ENCODE measurements at places on chromosomes 3 and 15.

DNA sequence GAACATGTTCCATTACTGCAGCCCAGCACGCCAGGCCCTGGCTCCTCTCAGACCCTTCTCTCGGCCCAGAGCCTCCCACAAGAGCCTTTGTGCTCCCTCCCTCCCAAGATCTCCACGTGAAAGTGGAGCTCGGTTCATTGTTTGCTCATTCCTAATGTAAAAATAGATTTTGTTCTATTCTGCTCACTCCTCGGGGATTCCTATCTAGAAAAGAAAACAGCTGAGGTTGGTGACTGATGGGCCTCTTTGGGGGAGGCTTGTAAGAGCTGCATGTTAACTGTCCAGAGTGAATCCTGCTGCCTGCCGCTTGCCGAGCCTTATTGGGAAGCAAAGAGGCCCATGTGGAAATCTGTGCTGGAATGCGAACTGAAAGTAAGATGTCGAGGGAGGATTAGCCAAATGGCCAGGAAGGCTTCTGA is 267.1 kb downstream of the LRTM1 start:
- no peak for DNase-seq

GRCh38 chr3:468172-468571 is 271.6 kb downstream of the CHL1 start:
- DNase-seq = no peak

GRCh38 chr15:70605606-70606410 is 157.6 kb downstream of the UACA start:
- DNase-seq = peak; percentile 55

DNA sequence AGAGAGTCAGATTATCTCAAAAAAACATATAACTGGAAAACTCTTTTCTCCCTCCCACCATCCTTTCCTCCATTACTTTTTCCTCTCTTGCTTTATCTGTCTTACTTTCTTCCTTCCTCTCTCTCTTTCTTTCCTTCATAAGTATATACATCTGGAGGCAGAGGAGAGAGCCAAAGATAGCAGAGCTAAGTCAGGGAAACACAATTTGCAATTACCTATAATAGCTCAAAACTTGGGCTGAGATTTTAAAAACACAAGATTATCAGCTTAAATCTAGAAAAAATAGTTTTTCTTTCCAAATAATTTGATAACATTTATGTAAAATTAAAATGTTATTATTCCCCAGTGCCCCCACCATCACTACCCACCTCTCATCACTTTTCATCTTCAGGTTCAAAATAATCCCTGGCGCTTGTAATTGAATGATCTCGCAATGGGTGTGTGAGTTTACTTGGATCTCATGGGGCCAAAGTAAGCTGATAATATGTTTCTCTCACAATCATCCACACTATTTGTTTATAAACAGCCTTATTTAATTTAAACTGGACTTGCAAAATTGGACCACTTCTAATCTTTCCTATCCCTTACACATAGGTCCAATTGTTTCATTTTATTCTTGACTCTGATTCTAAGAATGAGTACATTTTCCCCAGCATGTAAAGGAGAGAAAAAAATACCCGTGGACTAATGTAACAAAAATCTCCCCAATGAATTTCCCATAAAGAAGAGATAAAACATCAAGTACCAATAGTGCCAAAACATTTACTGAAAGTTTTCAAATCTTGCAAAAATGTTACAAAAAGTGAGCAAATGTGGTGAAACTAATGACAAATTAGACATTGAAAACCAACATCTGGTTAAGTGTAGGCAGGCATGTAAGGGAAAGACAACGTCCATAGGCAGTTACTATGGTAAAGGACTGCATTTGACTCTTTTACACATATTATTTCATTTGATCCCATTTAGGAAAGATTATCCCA is 236.9 kb downstream of the DTWD1 start:
- no peak for DNase-seq

- peak; percentile 47 for DNase-seq
Measured at GRCh38 chr15:44101944-44102343, 93.1 kb downstream of the FRMD5 start.

GRCh38 chr3:4950351-4950784 is 28.9 kb upstream of the BHLHE40 start:
- DNase-seq = no peak

- no peak for DNase-seq
Measured at GRCh38 chr3:144294659-144295538, 323.3 kb downstream of the DIPK2A start.

- DNase-seq = no peak
Measured at GRCh38 chr3:61094608-61095007, 156.6 kb downstream of the FHIT start.

GRCh38 chr3:129599073-129599472 is 7.4 kb downstream of the PLXND1 start:
- no peak for DNase-seq

DNA sequence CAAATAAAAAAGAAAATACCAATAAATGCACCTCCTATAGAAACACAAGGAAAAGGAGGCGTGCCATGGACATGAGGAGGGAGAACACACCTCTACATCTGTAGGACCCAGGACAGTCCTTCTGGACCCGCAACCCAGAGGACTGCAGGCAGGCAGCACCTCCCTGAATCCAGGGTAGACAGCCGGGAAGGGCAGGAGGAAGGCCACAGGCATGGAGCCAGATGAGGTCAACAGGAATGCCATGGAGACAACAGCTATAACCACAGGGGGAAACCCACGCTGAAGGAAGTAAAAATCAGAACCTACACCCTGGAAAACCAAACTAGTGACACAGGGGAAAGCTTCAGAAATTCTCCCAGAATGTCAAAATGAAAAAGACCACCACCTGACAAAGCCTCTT is 248.8 kb upstream of the NSMCE3 start:
- no peak for DNase-seq

- no peak for DNase-seq
Measured at GRCh38 chr3:25910997-25911396, 121.1 kb downstream of the OXSM start.

- DNase-seq = peak; percentile 12
Measured at GRCh38 chr3:72657666-72658065, 190.6 kb downstream of the SHQ1 start.

GRCh38 chr3:133937061-133937686 is 41.5 kb upstream of the RAB6B start:
- DNase-seq = no peak

GRCh38 chr3:134080761-134081160 is 51.0 kb upstream of the SLCO2A1 start:
- no peak for DNase-seq

GRCh38 chr15:88334436-88334835 is 77.9 kb upstream of the NTRK3 start:
- DNase-seq = no peak

DNA sequence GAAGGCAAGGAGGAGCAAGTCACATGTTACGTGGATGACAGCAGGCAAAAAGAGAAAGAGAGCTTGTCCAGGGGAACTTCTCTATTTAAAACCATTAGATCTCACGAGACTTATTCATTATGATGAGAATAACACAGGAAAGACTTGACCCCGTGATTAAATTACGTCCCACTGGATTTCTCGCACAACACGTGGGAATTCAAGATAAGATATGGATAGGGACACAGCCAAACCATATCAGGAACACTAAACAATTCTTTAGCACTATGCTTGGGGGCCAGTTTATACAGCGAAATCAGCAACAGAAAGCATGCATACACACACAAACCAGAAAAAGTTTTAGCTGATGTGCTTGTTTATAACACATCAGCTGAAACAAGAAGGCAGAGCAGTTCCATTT is 704.2 kb downstream of the OTOL1 start:
- DNase-seq = no peak

DNA sequence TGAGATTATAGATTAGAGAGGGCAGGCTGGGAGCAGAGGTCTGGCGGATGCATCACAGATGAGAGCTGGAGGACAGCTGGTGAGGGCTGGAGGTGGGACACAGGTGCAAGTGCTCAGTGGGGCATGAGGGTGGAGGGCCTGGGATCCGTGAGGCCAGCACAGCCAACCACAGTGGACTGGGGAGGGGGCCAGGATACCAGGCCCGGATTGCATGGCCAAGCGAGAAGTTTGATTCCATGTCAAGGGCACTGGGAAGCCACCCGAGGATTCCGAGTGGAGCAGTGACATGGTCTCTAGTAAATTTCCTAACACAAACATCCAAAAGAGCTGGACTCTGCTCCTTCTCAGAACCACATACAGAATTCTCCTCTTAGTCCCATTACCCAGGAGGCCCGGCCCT is 44.0 kb upstream of the SLC41A3 start:
- no peak for DNase-seq

- no peak for DNase-seq
Measured at GRCh38 chr3:194871864-194872668, 186.4 kb downstream of the FAM43A start.

DNA sequence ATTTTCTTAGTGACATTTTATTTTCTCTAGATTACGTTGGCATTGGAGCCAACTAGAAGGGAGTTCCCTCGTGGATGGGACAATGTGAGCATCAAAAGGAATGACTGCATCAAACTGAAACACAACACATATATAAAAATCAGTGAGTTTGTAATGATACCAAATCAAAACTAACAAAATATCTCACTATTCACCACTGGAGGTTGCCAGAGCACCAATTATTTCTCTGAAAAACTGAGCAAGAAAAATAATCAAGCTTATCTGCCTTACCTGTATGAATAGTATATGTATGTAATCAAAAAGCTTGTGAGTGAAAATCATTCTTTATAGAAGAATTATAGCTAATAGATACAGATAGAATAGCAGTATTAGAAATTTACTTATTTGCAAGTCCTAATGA is 46.8 kb upstream of the OTOL1 start:
- DNase-seq = no peak

DNA sequence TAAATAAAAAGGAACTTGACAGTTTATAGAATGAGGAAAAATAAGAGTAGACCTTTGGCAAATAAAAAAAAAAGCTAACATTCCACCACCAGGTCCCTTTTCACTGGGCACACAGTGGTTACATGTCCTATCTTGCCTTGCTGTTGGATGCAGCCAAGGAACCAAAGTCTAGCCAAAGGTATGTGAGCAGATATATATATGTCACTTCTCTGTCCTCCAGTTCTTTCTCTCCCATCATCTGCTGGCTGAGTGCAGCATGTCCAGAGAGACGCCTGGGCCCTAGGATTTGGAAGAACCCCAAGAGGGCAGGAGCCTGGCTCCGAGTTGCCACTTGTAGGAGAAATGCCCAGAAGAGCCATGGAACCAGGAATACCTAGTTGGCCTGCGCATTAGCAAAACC is 104.7 kb downstream of the SERPINI1 start:
- no peak for DNase-seq

GRCh38 chr3:134008630-134009156 is 21.0 kb downstream of the SLCO2A1 start:
- no peak for DNase-seq

- peak; percentile 93 for DNase-seq
Measured at GRCh38 chr3:82165266-82165665, 403.8 kb upstream of the GBE1 start.

DNA sequence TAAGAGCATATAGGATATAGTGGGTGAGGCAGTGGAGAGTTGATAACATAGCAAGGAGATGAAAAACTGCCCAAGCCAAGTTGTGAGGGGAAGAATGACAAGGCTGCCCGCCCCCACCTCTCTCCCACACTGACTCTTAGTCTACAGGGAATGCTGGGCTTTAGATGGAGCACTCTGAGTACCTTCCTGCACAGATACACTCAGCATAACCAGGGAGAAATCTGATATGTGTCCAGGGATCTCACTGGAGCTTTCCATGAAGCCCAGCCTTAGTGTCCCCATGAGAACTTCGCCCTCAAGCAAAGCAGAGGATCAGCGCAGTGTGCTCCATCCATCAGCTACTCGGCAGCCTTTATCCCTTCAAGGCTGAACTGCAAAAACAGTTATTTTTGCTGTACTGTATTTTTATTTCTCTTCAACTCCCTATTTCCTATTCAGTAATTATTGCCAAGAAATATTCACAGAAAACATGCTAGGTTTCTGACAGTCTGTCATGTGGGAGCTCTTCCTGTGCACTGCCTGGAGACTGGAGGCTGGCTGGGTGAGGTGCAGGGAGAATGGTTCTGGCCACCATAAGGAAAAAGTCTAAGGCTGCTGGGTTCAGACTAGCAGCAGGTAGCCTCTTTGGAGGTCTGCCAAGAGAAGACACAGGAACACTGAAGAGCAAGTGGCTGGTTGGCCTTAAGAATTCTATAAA is 475.2 kb upstream of the PPP2R3A start:
- no peak for DNase-seq

GRCh38 chr15:51234176-51234927 is 104.0 kb downstream of the CYP19A1 start:
- no peak for DNase-seq

DNA sequence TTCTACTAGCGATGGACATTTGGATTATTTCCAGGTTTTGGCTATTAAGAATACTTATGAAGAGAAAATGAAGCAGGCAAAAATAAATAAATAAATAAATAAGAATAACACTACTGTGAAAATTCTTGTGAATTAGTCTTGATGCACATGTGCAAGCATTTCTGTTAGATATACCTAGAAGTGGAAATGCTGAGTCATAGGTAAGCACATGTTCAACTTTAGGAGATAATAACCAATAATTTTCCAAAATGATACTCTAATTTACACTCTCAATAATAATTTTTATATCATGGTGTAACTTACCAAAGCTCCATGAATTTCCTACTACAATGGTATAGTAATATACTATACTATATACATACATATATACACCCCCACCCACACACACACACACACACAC is 23.4 kb downstream of the EMC4 start:
- DNase-seq = no peak

DNA sequence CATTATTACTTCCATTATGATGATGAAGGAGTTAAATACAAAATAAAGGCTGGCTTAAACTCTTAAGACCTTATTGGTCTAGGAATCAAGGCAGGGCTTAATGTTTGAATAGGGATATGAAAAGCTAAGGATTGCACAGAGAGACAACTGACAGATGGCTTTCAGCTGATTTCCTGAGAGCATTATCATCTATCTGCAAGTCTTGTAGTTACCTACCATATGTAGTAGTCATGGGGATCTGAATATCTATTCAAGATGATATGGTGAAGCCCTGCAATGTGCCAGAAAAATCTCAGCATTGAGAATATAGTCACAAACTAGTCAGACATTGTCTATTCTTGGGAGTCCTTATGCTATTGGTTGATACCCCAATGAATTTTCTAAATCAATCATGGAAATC is 47.5 kb upstream of the CHMP2B start:
- no peak for DNase-seq

DNA sequence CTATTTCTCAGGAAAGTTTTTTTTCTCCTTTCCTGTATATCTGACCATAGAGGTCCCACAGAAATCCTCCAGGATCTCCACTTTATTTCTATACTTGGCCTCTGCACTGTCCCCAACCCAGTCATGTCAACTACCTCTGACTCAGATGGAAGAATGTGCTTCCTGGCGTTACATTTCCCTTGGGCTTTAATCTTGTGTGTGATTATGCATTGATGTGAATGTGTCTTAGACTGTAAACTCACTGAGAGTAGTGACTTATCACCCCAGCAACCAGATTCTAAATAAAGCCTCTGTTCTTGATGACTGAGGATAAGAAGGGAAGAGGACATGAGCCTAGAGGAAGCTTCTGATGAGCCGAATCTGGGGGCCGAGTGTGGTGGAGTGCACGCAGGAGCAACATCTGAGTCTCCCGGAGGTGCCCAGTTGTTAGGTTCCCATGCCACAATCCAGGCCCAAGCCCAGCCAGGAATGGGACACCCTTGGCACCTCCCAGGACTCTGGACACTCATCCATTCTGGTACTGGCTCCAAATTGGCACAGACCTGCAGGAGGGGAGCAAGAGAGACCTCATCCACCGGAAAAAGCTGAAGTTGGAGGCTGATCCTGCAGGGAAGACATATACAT is 32.1 kb upstream of the HEG1 start:
- peak; percentile 84 for DNase-seq

All from retinal pigment epithelial cell (primary cell).